ENCODE measurements at places on chromosomes 5 and 9. TPM values are rescaled to one million over a fixed set of nuclear protein-coding genes. Genes with fewer than 3 reads are reported as not detected.

The GMCL2 gene
- 0.07 TPM for total RNA-seq

GRCh38 chr9:105711867-105712266, 17.5 kb downstream of the TMEM38B start:
- no peak for DNase-seq

- DNase-seq, result peak; percentile 69
Observed at GRCh38 chr5:34959323-34959722, 30.0 kb downstream of the DNAJC21 start.

- DNase-seq, result no peak
Observed at GRCh38 chr5:79756076-79756475, 66.4 kb downstream of the CMYA5 start.

GRCh38 chr5:134565791-134566740, 40.6 kb downstream of the JADE2 start:
- no peak for DNase-seq

DNA sequence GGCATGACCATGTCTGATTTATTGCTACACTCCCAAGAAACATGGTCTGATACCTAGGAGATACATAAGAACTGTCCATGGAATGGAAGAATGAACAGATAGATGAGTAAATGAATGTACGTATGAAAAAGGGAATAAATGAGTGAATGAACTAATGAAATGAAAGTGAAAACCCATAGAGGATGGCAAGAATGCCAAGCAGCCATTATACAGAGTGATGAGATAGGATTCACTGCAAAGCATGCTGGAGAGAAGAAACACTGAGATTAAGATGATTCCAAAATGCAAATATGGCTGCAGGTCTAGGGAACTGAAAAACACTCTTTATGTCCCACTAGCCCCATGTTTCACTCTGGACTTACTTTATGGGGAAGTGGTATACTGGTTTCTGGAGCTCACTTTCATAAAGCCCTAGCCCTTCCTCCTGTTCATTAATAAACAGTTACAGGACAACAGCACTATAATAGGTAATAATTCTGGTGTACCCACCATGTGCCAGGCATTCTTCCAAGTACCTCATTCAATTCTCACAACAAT, 170.3 kb upstream of the RAD23B start:
- DNase-seq, result no peak

The FBP1 gene
- not detected for total RNA-seq

GRCh38 chr5:34439601-34440000, 216.5 kb upstream of the RAI14 start:
- no peak for DNase-seq

The CARTPT gene
- not detected for total RNA-seq

- no peak for DNase-seq
Observed at GRCh38 chr5:128253880-128254279, 170.3 kb downstream of the SLC12A2 start.

The CCDC183 gene
- 0.14 TPM for total RNA-seq

DNA sequence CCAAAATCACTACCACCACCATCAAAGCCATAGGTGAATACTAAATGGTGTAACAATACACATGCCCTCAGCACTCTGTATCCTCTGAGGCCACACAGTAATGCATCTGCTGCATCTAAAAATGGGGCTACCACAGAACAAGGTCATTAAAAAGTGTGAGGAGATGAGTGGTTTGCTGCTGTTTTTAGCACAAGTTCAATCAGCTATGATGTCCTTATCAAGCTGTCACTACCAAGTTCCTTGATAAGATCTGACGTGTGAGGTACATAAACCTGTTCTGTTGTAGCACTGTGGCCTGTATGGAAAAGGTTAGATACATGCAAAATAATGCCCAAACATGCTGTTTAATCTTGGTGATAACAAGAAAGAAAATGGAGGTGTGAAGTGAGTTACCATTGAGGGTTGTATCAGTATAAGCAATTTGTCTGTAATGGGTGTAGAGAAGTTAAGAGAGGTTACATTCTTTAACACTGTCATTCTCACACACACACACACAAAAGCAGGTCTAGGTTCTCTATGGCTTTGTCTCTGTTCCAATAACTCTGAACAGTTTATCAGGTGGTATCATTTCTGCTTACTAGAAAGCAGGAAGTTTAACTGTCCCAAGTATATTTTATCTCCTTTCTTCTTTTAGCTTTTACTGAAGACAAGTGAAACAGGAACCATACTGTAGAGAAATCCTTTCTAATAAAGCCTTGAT, 252.9 kb downstream of the CWC27 start:
- no peak for DNase-seq

DNA sequence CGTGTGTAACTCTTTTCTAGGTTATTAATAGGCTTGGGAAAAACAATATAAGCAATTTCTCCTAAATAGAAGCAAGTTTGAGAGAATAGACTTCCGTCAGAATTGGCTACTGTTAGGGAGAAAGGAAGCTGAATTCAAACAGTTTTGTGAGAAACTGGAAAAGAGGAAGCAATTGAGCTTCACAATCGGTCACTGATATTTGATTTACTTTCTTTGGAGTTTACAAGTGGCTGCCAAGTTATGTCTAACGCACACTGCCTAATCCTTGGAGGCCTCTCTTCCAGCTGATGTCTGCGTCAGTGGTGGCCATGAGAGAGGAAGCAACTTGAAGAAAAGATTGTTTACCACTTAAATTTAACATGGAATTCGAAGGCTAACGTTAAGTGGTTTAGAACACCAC, 319.5 kb downstream of the ADGRV1 start:
- no peak for DNase-seq

The FOXB2 gene
- not detected for total RNA-seq

DNA sequence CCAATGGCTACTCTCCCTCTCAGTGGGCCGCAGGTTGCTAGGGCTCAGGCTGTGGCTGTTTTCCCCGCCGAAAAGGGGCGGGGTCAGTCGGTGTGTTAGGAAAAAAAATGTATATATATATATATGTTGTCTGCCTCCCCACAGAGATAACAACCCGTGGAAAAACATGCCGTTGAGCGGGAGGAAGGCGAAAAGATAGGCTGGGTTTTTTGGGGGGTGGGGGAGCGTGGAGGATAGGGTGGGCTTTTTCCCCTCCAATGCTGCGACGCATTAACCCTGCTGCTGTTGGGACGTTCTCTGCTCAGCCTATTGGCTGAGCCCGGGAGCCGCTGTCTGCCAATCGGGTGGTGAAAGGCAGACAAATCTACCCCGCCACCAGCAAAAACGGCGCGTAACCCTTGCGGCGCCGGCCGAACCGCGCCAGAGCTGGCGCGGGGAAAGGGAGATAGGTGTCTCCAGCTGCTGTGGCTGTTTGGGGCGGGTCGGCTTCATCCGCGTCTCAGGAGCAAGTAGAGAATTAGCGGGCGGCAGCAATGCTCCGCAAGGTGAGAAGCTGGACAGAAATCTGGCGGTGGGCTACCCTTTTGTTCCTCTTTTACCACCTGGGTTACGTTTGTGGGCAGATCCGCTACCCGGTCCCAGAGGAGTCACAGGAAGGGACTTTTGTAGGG, at the start of gene PCDHGC4:
PCDHGC4 (plus strand) TSS at position 390 of the 671 bp plus-strand sequence; CDS start at position 534, 144 bp downstream.
- no peak for DNase-seq
